ENCODE measurements at places on chromosomes 7 and 10.

DNA sequence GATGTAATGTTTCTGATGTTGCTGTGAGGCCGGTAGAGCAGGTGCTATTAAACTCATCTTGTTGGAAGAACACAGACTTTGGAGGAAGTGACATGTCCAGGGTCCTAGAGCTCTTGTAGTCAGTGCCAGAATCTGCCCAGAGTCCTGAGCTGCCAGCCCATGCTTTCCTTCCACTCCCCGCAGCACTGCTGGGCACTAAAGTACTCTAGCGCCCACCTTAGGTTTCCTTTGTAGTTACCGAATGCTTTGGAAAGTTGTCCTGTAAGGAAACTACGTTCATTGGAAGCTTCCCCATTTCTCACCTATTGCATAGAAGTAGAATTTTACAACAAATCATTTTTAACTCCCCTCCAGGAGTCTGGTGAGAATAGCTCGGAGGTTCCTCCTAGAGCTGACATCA lies 11.0 kb downstream of the ZNF862 start:
- DNase-seq: no peak

- no peak for DNase-seq
Measured at GRCh38 chr10:124333931-124334330, 84.8 kb downstream of the OAT start.

DNA sequence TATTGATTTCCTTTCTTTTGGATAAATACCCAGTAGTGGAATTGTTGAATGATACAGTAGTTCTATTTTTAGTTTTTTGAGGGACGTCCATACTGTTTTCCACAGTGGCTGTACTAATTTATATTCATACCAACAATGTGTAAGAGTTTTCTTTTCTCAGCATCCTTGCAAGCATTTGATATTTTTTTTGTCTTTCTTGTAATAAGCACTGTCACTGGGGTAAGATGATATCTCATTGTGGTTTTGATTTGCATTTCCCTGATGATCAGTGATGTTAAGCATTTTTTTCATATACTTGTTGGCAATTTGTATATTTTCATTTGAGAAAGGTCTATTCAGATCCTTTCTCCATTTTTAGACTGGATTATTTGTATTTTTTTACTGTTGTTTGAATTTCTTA lies 308.7 kb downstream of the PTEN start:
- no peak for DNase-seq

GRCh38 chr7:148828965-148829364 lies 55.1 kb downstream of the EZH2 start:
- no peak for DNase-seq

- no peak for DNase-seq
Measured at GRCh38 chr10:97798958-97799610, 27.3 kb upstream of the SFRP5 start.

DNA sequence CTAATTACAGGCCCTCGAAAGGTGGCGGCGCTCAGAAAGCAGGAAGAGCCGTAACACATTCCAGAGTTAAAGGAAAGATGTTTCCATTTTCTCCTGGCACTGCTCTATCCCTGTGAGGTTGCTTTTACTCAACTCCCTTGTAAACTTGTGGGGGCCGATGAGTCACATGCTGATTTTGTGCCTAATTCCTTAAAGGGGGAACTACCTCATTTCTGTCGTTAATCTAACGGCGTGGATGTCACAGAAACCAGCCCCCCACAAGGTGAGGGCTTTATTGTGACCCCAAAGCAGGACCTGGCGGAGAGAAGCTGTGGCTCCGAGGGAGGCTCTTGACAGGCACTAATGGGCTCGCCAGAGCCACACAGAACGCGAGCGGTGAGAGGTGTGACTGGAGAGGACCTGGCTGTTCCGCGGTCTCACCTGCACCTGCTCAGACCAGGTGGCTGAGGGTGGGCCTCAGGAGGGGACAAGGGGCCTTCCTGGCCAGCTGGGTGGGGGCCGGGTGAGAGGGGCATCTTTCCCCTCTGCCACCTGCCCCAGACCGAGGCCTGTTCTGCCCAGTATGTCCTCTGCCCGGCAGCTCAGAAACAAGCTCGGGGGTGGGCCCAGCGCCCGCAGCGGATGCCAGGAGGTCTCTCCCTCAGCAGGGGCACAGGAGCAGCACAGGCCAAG lies 50.9 kb downstream of the CALML3 start:
- no peak for DNase-seq

GRCh38 chr7:144857463-144857862 lies 21.6 kb upstream of the TPK1 start:
- DNase-seq: no peak

- no peak for DNase-seq
Measured at GRCh38 chr7:153524070-153524601, 528.1 kb upstream of the DPP6 start.

DNA sequence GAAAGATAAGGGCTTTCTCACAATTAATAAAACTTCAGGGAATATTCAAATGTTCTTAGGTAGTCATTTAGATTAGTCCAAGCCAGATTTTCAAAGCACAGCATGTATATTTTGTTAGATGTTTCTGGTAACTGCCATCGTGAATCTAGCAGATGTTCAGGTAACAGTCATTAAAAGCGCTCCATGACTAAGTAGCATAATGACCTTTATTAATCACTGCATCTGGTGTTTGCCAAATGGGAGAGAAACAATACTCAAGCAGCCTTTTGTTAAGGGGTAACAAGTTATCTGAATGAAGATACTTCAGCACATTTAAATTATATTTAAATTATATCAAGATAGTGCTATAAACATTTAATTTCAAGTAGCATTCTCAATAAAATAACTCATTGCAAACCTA lies 47.5 kb downstream of the USP6NL start:
- no peak for DNase-seq

DNA sequence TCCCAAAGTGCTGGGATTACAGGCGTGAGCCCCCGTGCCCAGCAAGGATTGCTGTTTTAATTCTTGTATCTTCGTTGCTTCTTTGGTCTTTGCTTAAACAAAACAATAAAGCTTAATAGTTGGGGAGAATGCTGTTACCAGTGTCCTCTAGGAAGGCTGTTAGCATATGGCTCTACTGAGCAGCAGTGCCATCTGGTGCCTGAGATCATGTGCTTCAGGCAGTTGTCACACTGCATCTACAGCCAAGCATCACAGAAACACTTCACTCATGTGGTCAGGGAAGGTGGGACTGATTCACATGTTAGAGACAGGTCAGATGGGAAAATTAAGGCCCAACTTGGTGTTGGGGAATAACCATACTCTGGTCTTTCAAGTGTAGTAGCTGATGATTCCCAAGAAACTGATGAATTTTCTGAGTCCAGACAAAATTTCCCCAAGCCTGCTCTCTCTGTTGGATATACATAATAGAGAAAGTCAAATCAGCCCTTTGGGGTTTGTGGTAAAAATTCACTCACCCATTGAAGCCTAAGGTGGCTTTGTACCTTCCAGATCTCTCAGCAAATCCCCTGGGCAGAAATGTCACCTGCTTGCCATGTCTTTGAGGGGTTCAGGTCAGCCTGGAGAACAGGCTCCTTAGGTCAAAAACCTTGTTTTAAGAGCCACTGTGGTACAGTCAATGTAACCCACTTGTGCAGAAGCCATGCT lies 28.4 kb downstream of the UBE2D4 start:
- peak; percentile 39 for DNase-seq

DNA sequence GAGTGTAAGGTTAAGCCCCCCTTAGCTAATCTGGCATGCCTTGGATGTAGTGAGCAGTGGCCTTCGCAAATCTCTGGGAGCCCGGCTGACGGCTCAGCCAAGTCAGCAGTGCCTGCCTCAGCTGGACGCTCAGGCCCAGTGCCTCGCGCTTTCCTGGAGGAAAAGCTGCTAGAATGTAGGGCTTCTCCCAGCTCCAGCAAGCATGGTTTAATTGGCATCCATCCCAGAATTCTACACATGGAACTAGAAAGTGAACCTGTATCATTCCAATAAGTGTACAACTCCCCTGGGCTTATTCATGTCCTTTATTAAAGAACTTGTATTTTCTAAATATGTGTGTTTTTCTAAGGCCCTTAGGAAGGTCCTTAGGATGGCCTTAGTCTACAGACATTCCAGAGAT lies 287.8 kb upstream of the SHH start:
- DNase-seq: no peak

- no peak for DNase-seq
Measured at GRCh38 chr7:159095979-159096411, 48.7 kb downstream of the VIPR2 start.

DNA sequence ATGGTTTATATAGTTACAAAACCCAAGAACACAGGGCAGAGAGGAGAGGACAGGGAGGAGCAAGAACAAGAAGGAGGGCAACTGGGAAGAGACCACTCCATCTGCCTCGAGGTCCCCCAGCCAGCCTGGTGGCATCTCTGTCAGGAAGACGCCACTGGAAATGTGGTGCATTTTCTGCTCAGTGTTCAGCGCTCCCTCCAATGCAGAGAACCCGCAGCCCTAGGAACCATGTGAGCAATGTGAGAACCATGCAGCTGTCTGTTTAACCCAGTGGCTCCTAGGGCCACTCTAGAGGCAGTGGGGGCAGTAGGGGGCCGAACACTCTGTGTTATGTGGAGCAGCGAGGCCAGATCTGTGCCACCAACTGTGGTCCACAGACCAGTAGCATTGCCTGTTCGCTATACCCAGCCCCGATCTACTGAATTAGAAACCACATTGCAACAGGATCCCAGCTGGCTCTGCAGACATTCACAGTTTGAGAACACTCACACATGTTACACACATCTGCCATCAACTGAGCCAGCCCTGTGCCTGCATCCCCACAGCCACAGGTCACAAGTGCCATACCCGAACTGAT lies 110.2 kb downstream of the CPXM2 start:
- no peak for DNase-seq

- no peak for DNase-seq
Measured at GRCh38 chr7:158763454-158764033, 58.9 kb upstream of the NCAPG2 start.

DNA sequence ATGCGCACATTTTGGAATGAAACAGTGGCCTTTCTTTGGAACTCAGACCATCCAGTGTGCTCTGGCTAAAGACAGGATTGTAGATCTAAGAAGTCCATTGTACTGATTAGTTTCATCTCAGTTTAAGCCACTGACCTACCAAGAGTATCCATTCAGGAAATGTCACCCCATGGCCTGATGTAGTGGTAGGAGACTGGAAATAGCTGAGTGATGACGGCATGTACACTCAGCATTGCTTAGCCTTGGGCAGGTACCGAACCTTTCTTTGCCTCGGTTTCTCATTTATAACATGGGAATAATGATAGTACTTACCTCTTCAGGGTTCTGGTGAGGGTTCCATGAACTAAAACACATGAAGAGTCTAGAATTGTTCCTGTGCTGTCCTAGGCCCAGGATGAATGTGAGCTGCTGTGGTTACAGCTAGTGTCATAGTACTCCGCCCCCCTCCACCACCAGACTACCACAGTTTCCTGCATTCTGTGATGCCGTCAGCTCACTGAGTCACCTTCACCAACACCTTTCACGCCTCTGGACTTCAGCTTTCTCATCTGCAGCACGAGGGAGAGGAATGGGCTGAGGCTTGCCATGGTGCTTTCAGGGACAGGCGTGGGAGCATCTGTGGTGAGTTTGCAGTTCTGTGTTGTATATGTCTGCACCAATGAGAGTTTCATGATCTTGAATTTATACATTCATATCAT lies 484.0 kb upstream of the GALNT17 start:
- DNase-seq: no peak

- no peak for DNase-seq
Measured at GRCh38 chr7:28125431-28126409, 54.9 kb downstream of the JAZF1 start.

DNA sequence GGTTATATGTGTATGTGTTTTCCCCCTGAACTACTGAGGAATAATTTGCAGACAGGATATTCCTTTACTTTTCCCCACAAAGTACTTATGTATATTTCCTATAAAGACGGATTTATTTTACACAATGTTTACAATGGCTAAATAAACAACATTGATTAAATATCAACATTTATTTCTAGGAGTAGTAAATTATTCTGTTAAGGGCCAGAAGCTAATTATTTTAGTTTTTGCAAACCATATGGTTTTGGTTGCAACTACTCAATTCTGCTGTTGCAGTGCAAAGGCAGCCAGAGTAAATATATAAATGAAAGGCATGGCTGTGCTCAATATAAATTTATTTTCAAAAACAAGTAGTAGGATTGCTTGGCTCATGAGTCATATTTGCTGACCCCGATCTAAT lies 907.1 kb upstream of the MBL2 start:
- DNase-seq: no peak

- DNase-seq: no peak
Measured at GRCh38 chr7:12524794-12525386, 45.6 kb upstream of the SCIN start.

DNA sequence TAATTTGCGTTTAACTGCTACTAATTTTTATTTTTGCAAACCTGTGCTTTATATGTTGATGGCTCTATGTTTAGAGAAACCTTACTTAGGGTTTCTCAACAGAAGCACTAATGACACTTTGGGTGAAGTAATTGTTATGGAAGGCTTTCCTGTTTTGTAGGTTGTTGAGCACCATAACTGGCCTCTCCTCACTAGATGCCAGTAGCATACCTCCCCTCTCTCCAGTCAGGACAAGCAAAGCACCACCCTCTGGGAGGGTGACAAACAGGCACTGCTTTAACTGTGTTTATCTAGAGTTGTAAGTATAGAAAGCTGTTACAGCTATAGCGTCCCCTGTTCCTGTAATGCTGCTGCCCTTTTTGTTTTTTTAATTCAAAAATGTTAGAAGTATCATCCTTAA lies 60.9 kb downstream of the WAC start:
- DNase-seq: no peak

DNA sequence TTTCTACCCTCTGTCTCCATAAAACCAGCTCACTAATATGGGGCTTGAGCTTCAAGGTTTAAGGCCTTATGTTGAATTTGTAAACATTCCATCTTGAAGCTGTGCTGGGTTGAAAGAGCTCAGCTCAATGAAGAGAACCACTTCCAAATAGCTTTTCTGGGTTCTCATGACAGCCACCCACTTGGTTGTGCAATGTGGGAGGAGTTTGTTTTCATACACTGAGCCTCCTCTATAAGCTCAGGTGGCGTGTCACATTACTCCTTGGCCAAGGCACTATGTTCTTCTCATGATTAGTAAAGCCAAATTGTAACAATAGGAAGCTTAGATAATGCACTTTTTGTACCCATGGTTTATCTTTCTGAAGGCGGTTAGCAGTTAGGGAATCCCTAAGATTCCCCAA lies 265.6 kb downstream of the PTEN start:
- DNase-seq: no peak

DNA sequence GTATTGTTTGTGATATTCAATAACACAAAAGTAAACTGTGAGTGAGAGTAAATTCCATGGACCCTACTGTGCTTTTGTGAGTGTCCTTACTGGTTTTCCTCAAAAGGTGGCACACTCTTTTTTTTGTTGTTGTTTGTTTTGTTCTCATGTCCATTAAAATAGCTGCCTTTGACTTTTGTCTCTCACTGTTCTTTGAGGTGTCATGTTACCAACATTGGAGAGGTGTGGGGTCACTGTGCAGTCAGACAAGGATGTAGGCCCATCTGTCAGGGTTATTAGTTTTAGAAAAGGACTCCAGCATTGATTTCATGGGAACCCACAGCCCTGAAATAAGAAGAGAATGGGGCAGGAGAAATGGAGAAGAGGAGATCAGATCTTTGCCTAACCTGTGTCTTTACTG lies 383.1 kb downstream of the SORCS3 start:
- DNase-seq: no peak

Measured in iPS DF 6.9 (cell line).